ENCODE measurements at places on chromosomes 12 and 14. TPM values are rescaled to one million over a fixed set of nuclear protein-coding genes. Genes with fewer than 3 reads are reported as not detected.

- DNase-seq: no peak
Measured at GRCh38 chr12:117596968-117597367, 235.5 kb upstream of the NOS1 start.

DNA sequence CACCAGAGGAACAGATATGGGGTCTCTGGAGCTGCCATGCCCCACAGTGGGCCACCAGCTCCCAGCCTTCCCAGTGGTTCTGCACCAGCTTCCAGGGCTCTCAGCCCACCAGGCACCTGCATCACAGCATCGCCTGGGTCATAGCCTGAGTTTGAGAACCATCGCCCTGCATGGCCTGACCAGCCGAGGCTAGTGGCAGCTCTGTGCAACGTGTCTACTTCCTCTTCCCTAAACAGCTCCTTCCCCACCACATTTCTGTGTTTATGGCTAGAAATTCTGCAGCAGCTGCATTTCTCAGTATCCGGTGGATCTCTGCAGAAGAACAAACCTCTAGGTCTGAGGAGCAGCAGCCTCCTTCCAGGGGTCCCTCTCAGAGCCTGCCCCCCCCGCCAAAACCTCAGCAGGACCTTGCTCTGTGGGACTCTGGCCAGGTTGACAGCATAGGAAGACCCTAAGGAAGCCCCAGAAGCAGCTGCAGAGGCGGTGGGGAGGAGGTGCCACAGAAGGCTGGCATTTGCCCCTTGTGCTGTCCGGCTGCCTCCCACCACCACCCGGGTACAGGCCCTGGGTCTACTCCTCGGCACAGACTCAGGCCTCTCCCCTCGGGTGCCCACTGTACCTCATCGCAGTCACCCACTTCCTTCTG, 47.7 kb downstream of the PSMA6 start:
- peak; percentile 75 for DNase-seq

DNA sequence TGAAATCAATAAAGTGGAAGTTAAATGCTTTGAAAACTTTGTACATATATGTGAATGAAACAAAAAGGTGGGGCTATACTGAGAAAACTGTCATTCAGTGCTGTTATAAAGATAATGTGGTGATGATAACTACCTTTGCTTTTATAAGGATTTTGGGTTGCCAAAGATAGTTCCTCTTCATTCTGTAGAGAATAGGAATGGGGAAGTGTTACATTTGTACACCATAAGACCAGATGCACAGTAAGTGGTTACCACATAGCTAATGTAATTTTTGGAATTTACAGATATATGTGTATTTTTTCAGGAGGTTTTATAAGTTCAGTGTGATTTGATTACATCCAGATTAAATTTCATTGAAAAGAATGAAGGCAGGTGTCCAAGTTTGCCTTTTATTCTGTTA, 18.1 kb downstream of the RAB21 start:
- DNase-seq: no peak

DNA sequence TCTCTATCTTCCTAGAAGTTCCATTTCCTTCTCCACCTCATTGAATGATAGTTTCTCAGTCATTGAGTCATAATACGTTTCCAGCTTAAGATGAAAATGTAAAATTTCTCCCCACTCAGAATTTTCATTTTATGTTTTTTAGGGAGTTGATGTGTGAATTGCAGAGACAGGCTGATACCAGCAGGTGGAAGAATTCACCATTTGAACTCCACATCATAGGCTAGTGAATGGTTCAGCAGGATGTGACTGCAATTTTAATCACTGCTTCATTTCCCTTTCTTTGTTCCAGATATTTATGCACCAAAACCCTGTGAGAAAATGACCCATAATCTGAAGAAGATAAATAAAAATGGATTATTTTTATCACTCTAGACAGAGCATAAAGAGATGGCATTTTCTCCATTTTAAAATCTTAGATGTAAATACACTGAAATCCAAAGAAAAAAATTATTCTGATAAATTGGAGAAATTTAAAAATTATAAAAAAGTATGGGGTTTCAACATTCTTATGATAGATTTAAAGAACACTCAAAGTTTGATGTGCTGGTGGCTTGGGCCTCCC, 10.6 kb upstream of the PYGL start:
- no peak for DNase-seq

DNA sequence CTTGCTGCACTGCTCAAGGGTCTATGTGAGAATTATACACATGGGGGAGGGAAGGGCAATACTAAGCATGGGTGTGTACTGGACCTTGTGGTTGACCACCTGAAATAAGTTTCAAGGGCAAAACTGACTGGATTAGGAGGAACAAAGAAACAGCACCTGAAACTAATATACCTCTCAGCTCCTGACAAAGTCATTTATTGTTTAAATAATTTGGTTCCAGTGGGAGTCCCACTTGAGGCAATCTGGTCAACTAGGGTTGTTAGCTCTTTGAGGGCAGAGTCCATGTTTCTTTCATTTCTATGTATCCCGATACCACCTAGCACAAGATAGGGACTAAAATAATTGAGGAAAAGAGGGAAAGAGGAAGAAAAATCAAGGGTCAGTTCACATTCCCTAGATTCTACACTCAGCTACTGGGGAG, 45.5 kb downstream of the STXBP6 start:
- DNase-seq: no peak

GRCh38 chr12:81022531-81022930, 55.3 kb upstream of the ACSS3 start:
- DNase-seq: peak; percentile 20

DNA sequence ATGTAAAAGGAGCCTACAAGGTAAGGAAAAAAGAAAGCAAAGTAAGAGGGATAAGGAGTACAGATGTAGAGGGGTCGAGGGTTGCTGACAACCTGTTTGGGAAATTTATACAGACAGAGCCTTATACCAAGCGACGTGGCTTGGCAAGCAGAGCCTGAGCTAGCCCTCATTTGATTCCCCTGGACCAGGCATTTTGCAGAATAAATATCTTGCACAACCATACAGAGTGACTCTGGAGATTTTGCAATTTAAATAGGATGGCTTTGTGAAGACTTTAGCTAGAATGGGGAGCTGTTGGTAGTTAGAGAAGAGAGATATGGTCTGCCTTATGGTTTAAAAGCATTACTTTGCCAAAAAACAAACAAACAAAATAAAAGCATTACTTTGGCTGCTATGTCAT, 11.1 kb upstream of the ANO6 start:
- DNase-seq: no peak

GRCh38 chr14:36683083-36683724, 21.5 kb downstream of the PAX9 start:
- no peak for DNase-seq

GRCh38 chr12:25106818-25107217, 88.1 kb downstream of the DNAI7 start:
- DNase-seq: no peak

DNA sequence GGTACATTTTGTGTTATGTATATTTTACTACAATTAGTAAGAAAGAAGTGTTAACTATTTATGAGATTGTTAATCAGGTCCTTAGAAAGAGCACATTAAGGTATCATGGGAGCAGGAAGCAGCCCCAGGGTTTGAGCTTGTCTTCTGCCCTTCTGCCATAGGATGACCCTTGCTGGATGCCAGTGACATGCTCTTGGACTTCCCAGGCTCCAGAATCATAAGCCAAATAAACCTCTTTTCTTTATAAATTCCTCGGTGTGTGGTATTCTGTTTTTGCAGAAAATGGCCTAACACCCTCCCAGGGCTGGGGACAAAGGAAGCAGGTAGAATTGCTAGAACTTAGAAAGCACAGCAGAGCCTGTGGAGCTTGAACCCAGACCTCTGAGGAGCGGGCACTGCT, 164.7 kb downstream of the VRK1 start:
- no peak for DNase-seq

- DNase-seq: no peak
Measured at GRCh38 chr12:71431991-71432390, 7.6 kb upstream of the LGR5 start.

DNA sequence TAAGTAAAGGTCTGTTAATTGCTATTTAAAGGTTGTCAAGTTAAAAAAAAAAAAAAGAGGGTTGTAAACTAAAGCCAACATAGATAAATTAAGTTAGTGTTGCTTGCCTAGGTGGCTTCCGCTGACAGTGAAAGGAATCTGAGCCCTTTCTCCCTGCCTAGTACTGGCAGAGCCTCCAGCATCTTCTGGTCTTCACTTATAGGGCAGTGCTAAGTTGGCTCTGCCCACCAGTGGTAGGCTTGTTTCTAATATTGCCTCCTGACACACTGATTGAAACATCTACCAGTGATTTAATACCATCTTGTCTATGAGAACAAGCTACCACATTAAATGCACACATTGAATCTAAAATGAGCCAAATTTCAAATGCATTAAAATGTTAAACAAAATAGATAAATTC, 39.7 kb downstream of the PLEKHA5 start:
- DNase-seq: no peak

DNA sequence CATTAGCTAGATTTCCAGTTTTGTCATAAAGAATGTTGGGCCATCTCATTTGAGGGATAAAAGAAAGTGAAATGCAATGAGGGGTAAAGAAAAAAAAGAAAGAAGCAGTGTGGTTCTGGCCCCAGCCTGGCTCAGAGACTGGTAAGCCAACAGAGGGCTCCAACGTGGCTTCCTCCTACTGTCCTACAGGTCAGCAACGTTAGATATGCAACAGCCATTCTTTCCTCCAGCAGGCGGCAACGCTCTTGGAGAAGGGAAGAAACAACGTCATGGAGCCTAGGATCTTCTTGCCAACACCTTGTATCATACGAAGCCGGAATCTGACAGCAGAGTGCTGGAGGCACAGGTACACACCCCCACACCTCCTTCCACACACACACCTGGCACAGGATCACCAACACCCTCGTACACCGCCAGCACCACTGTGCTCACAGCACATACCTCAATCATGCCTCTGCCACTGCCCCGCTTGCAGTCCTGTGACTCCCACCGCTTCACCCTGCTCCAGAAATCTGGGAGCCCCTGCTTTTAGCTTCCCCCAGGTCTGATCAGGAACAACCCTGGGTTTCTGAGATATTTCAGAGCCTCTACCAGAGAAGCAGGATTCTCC, 102.8 kb downstream of the RPAP3 start:
- DNase-seq: no peak

- peak; percentile 16 for DNase-seq
Measured at GRCh38 chr14:103085106-103086091, 1.4 kb downstream of the LBHD2 start.

DNA sequence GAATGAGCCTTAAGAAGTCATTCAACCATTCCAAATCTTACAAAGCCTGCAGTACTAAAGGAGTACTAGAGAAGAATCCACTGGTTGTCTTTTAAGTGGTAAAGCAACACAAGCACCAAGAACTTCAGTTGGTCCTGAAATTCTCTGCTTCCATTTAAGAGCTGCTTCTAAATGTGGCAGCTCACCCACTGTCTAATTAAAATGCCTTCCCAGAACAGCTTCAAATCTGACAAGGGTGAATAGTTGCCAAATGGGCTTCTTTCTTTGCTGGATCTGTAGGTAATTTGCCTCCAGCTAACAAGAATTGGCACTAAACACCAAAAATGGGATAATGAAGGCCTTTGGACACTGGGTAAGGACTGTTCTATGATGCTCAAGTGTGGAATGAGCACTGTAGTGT, 72.2 kb upstream of the NAP1L1 start:
- DNase-seq: no peak

- no peak for DNase-seq
Measured at GRCh38 chr12:133058203-133059113, 21.1 kb downstream of the ZNF84 start.

DNA sequence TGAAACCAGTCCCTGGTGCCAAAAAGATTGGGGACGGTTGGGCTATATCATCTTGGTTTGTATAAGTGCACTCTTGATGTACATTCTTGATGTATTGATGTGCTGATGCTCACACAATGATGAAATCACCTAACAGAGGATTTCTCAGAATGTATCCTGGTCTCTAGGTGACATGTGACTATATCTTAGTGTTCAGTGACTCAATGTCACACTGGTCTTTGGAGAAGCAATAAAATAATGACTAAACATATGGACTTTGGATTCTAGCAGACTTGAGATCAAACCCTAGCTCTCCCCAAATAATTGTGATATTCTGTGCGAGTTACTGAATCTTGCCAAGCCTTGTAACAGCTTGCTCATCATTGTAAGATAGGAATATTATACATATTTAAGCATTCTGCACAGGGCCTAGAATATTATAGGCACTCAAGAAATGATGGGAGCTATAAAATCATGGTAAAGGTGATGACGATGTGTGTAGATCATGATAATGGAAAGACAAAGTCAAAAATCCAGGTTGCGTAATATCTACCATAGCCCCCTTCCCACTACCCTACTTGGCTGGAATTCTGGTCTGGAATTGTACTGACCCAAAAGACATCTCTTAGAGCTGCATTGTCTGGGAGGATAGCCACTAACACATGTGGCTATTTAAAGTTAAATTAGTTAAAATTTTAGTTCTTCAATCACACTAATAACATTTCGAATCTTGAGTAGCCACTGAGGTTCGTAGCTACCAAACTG, 117.6 kb upstream of the PWP1 start:
- no peak for DNase-seq

DNA sequence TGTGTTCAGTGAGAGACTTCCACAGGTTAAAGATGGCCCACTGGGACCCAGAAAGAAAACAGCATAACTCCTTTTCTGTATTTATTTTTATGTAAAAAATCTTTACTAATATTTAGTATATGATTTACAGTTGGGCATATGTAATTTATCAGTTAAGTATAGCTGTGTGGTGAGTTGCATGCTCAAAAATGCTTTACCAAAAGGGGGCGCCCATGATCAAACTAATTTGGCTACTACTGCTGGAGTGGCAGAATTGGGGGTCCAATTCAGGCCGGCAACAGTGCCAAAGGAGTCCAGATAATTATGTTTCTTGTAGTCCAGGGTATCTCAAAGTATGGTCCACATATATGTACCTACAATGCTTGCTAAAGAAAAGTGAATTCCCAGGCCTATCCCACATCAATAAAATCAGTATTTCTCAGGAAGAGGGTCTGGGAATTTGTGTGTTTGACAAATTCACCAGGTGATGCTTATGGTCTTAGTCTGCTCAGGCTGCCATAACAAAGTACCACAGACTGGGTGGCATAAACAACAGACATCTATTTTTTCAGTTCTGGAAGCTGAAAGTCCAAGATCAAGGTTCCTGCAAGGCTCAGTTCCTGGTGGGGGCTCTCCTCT, 152.0 kb downstream of the KTN1 start:
- no peak for DNase-seq

- DNase-seq: peak; percentile 49
Measured at GRCh38 chr12:56104815-56105608, 653 bp downstream of the PA2G4 start.

Gene FAM186B
- polyA plus RNA-seq: 0.16 TPM

Gene LYZ
- polyA plus RNA-seq: 16.5 TPM

Gene MAGOHB
- polyA plus RNA-seq: 16.4 TPM

Gene CPNE6
- 0.16 TPM for polyA plus RNA-seq

Gene PPP1R1A
- polyA plus RNA-seq: 210 TPM

Gene STAB2
- polyA plus RNA-seq: 0.23 TPM

Gene PLA2G1B
- polyA plus RNA-seq: not detected

Gene SLC7A8
- polyA plus RNA-seq: 7.8 TPM

Gene ASB2
- 112 TPM for polyA plus RNA-seq

Gene ERO1A
- 7.2 TPM for polyA plus RNA-seq

Gene DNAAF2
- polyA plus RNA-seq: 6.0 TPM

Gene MMP17
- 2.4 TPM for polyA plus RNA-seq

Gene TPH2
- polyA plus RNA-seq: not detected

Gene NRXN3
- polyA plus RNA-seq: 1.5 TPM

Gene CYP46A1
- polyA plus RNA-seq: 5.8 TPM

Measured in right cardiac atrium (tissue), 5 donors.